ENCODE measurements at places on chromosomes 13 and 19.

DNA sequence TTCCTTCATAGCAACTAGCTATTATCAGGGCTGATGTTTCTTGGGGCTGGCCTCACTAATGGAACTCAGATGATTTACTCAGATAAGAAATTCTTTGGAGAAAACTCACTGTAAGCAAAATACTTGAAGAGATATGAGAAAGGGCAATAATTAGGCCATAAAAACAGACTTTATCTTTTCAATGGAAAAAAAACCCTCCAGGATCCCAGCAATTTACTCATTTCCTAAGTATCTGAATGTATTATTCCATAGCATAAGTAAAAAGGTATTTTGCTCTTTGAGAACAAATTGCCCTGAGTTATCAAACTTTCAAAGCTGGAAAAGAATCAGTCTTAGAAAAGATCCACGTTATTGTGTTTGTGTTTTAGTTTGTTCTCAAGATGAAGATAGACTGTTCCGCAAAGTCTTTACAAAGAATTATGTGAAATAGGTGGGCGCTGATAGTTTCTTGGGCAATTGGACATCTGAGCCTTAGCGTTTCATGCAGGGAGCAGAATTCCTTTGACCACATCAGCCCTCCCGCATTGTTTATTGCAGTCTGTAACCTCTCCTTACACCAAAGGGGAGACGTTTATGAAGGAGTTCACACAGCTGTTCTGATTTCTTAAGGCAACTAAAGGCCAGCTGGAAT lies 29.1 kb upstream of the CSNK1A1L start:
- DNase-seq = no peak

DNA sequence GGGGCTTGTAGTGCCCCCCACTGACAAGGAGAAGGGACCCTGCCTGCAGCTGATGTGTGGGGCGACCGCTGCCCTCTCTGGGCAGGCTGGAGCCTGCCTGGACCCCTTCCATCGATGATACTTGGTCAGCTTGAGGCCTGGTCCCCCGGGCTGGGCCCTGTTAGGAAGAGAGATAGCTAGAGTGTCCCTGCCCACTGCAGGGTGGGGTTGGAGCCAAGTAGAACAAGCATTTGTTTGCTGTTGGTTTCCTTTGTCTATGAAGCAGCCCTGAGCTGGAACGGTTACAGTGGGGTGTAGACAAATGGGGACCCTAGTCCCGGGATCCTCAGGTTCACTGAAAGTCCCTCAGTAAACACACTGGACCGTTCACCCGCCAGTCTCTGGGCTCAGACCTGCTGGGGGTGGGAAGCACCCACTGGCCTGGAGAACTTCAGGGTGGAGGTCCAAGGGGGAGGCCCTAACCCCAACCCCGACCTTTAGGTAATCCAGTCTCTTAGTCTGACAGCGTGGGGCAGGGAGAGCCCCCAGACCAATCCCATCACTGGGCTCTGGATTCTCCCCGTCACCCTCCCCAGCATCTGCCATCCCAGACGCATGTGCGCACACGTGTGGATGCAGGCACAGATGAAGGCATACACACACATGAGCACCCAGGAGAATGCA lies 204.8 kb upstream of the ZNF536 start:
- no peak for DNase-seq

GRCh38 chr19:43820098-43820883 lies 6.8 kb upstream of the ZNF283 start:
- DNase-seq = no peak

DNA sequence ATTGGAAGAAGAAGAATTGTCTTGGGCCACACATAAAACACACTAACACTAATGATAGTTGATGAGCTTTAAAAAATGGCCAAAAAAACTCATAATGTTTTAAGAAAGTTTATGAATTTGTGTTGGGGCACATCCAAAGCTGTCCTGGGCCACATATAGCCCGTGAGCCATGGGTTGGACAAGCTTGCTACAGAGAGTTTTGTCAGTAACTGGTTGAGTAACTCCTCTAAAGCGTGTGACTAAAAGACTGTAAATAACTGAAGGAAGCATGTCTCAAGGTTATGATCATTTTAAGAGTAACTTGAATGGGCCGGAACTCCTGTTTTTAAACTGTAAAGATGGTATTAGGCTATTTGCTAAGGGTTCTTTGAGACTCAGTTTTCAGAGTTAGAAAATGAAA lies 118.0 kb downstream of the KL start:
- no peak for DNase-seq

GRCh38 chr19:39409208-39410016 lies 2.8 kb downstream of the ZFP36 start:
- no peak for DNase-seq

DNA sequence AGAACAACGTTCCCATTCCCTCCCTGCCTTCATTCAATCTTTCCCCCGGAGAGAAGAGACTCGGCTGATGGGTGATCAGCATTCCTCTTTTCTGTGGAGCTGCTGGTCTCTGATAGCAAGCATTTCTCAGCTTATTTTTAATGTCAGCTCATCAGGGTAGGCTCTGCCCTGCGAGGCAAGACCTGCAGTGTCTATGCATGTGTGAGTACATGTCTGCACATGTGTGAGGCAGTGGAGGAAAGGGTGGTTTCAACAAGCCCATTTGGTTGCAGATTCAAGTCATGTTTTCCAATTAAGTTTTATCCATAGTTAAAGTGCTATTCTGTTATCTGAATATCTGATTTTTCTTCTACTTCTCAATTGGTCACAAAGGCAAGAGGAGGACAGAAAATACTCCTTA lies 19.5 kb downstream of the SLC10A2 start:
- DNase-seq = no peak

- DNase-seq = no peak
Observed at GRCh38 chr19:18655173-18655844, 18.5 kb downstream of the KLHL26 start.

GRCh38 chr19:35216833-35217648 lies 11.5 kb downstream of the FAM187B start:
- DNase-seq = no peak

DNA sequence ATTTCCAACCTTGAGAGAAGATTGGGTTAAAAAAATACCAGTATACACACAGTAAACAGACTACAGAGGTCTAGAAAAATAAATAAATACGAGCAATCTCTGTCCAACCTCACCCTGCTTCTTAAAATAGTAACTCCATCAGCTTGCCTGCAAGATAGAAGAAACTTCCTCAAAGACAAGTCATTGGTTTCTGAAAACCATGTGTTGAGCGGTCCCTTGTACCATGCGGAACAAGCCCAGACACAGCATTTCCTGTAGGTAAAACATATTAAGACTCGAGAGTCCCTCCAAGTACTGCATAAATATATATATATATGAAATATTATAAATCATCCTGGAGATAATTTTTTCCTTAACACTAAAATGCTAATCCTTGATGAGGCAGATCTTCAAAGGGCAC lies 157.4 kb downstream of the MZT1 start:
- DNase-seq = no peak

DNA sequence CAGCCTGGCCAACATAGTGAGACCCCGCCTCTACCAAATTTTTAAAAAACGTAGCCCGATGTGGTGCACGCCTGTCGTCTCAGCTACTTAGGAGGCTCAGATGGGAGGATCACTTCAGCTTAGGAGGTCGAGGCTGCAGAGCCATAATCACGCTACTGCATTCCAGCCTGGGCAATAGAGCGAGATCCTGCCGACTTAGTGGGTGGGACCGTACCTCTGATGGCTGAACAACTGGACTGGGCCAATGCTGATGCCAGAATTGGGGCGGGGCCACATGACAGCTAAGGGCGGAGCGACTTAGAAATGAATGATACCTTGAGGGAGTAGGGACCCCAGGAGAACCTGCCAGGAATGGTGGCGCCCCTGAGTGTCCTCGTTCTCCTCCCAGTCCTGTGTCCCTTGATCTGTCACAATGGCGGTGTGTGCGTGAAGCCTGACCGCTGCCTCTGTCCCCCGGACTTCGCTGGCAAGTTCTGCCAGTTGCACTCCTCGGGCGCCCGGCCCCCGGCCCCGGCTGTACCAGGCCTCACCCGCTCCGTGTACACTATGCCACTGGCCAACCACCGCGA lies 3.6 kb downstream of the LTBP4 start:
- DNase-seq = no peak

- DNase-seq = no peak
Observed at GRCh38 chr19:45477186-45477585, 9.4 kb downstream of the FOSB start.

- no peak for DNase-seq
Observed at GRCh38 chr13:99227909-99228688, 27.4 kb downstream of the UBAC2 start.

DNA sequence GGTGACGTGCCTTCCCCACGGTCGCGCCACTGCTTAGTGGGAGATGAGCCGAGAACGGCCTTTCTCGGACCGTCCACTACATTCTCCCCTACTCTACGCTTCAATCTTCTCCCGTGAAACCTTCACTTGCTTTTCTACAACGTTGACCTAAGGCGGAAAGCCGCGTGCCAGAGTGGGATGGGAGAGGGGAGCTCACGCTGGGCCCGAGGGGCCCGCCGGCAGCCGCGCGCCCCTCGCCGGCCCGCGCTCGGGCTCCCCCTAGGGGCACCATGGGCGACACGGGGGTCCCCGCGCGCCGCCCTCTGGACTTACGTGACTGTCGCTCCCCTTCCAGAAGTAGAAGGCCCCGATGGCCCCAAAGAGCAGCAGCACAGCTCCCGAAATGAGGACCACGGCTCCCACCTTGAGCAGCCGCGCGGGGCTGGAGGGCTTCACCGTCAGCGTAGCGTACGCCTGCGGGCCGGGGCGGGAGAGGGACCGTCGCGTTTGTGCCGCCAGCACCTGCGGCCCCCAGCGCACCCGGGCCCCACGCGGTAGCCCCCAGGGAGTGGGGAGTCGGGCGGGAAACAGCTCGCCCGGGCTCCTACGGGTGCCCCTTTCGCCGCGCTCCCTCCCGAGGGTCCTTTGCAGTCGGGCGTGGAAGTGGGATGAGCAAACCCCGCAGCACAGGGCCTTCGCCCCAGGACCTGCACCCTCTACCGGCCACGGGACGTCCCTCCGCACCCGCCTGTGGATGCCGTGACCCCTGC lies 727 bp downstream of the CNMD start:
- DNase-seq = no peak

GRCh38 chr13:102225892-102226291 lies 176.0 kb downstream of the FGF14 start:
- no peak for DNase-seq

GRCh38 chr13:42497798-42498197 lies 76.2 kb upstream of the TNFSF11 start:
- no peak for DNase-seq

- no peak for DNase-seq
Observed at GRCh38 chr13:60990032-60990733, 425.5 kb downstream of the PCDH20 start.

GRCh38 chr19:45643024-45643926 lies 4.1 kb upstream of the EML2 start:
- no peak for DNase-seq

- DNase-seq = peak; percentile 52
Observed at GRCh38 chr19:16446724-16447368, 24.9 kb downstream of the EPS15L1 start.

- DNase-seq = no peak
Observed at GRCh38 chr19:34044021-34044420, 128.3 kb upstream of the LSM14A start.

GRCh38 chr13:40348096-40348679 lies 318.3 kb downstream of the FOXO1 start:
- no peak for DNase-seq

DNA sequence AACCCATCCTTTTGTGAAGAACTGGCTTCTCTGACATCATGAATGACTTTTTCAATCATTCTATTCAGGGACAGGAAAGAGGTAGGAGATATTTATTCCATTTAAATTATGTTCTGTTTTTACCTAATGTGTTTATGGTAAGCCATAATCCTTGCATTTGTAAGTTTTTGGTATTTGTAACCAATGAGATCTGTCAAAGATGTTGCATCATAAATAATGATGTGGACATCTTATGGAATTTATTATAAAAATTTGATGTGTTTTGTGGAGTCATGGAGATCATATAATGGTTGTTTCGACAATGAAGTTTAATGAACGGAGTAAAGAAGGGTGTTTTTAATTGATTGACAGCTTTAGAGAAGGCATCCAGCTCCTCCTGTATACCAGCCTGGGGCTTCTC lies 67.6 kb downstream of the LMO7 start:
- DNase-seq = no peak

DNA sequence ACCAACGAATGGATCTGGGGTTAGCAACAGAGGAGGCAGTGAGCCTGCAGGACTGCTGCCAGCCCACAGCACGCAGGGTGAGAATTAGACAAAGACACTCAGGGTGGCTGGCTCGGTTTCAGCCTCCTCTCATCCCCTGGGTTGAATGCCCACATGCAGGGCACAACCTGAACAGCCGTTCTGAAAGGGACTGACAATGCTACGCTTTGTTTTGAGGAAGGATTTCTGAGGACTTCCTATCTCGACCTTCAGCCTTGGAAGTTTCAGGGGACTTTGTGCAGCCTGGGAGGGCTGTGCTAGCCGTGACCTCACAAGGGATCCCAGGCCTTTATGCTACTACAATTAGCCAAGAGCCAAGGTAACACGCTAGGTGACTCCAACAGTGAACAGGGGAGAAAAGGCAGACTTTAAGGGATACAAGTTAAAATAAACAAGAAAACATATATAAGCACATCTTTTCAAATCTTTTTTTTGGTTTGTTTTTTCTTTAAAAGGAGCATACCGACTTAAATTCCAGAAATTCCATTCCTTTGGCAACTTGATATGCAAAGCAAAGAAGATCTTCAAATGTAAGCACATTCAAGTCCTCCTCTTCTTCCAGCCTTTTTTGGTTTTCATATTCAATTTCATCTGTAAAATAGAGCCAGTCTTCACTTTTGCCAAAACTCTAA lies 34.5 kb upstream of the URAD start:
- no peak for DNase-seq

DNA sequence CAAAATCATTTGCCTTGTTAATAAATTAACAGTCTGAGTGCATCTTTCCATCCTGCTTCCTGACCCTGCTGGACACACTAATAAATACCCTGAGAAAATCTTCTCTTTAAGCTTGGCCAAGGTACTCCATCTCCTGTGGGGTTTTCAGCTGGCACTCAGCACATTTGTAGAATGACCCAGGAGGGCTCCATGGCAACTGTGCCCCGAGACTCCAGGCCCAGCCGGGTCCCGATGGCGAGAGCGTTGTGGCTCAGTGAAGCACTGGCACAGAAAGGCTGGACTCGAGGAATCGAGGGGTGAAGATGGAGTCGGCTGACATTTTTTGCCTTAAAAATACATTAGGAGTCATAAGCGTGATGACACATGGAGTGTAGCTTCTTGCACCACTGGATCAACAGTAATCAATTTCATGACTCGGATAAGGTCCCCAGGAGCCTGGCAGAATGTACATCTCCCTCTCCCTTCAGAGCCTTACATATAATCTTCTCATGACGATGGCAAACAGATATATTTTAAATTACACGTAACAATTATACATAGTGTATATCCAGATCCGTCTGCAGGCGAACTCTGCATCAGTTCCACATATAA lies 85.4 kb downstream of the SLC7A1 start:
- no peak for DNase-seq

GRCh38 chr19:40542202-40542859 lies 34.3 kb upstream of the SHKBP1 start:
- DNase-seq = no peak

Measured in AG09319 (cell line).